ENCODE measurements at places on chromosomes 4 and X.

GRCh38 chr4:149801416-149801815, 14.2 kb downstream of the IQCM start:
- no peak for DNase-seq

GRCh38 chrX:132594129-132594528, 105.3 kb upstream of the MBNL3 start:
- no peak for DNase-seq

- DNase-seq, result no peak
Observed at GRCh38 chr4:130210864-130211263, 1114.9 kb downstream of the C4orf33 start.

DNA sequence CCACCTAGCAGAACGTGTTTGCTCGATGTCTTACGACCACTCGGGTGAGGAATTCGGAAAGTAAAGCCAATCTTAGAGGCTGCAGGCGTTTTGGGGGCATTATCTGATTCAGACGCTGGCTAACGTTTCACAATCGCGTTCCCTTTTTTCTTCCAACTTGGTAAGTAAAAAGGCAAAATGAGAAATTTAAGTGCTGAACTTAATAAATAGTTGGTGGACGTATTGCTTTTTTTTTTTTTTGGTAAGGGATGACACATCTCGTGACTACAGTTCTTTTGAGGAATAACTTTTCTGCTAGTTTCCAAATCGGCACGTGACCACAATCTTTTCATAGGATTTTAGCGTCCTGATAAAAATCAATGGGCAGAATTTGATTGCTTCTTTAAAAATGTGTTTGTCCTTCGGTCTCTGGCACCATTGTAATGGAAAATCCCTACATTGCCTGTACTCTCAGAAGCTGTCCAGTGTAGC, 848 bp downstream of the RAB9A start:
- no peak for DNase-seq

- no peak for DNase-seq
Observed at GRCh38 chrX:5388087-5388486, 840.6 kb downstream of the NLGN4X start.

- peak; percentile 54 for DNase-seq
Observed at GRCh38 chrX:20500171-20500865, 233.6 kb upstream of the RPS6KA3 start.

Data from activated CD4-positive, alpha-beta T cell treated with anti-CD3 and anti-CD28 coated beads, Interleukin-2, Interleukin-4, amounts not matched to agents 100 ng/mL and 50 ng/mL, durations not matched to agents 16 hours and 8 hours (primary cell).